Kidney (tissue), 22 donors: ENCODE measurements at places on chromosomes 7 and 10.

- no peak for DNase-seq
Observed at GRCh38 chr7:78760620-78761355, 692.7 kb downstream of the MAGI2 start.

- DNase-seq, result no peak
Observed at GRCh38 chr7:108662783-108663362, 93.2 kb downstream of the DNAJB9 start.

GRCh38 chr10:111703986-111704385 is 479.6 kb downstream of the GPAM start:
- DNase-seq, result no peak

DNA sequence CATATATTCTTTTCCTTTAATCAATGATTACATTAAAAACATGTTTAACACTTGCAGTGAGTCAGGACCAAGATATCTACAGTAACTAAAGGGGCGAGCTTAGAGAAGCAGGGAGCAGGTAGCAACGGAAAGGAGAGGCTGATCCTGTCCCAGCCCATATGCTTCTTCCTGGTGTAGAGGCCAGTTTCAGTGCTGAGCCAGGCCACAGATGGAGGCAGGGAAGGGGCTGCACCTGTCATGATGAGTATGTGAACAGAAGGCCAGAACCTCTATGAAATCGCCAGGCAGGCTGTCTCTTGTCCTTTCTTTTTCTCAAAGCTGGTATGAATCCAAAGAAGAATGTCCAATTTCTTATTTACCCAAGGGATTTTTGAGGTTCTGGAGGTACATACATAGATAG is 16.3 kb downstream of the REEP3 start:
- DNase-seq, result no peak

DNA sequence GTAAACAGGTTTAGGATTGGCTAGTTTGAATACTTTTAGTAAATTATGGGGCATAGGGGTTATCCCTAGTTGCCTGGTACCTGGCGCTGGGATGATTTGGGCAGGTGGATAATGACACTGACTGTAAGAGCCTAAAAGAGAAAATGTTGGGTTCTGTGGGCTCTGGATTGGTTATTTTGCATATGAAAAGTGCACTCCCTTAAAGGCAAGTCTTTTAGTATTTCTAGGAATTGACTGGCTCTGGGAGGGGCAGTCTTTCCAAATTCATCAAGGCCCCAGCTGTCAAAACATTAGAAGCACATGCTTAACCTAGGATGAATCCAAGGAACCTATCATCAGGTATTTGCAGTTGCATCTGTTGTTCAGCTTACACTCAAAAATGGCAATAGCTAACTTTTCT is 454.6 kb upstream of the SORCS1 start:
- no peak for DNase-seq

- DNase-seq, result no peak
Observed at GRCh38 chr7:60706-61105, 131.7 kb upstream of the FAM20C start.
